ENCODE measurements at places on chromosomes 5 and 9.

DNA sequence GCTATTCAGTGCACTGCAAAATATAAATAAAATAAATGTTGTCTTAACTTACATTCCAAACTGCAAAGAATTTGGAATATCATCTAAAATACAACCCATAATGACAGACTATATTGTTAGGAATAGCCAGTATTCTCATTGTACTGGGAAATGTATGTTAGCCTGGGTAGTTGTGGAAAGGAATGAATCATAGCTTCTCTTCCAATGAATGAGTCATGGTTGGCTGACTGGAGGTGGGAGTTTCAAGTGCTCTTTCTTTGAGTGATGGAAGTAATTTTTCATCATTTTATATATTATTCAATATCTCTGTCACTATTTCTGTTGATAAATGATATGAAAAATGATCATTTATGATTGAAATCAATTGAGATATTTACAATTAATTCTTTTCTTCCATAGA lies 158.6 kb upstream of the ARRDC3 start:
- no peak for DNase-seq

DNA sequence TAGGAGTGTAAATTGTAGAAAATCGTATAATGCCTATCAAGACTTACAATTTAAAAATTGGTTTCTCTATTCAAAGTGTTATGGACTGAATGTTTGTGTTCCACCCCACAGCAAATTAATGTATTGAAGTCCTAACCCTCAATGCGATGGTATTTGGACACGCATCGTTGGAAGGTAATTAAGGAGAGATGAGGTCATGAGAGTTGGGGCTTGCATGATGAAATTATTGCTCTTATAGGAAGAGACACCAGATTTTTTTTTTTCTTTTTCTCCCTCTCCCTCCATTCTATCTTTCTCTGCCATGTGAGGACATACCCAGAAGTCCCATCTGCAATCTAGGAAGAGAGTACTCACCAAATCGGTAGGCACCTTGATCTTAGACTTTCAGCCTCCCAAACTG lies 189.2 kb downstream of the MAN2A1 start:
- DNase-seq, result no peak

DNA sequence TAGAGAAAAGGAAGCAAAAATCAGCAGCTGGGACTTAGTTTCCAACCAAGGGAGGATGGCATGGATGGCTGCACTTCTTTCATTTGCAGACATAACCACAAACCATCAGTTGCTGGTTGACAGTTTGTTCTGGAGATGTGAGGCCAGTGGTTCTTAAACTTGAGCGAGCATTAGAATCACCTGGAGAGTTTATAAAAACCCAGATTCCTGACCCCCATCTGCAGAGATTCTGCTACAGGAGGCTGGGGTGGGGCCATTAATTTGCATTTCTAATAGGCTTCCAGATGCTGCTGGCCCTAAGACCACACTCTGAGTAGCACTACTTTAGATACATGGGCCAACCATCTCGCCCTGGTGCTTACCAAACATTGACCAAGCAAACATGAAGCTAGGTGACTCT lies 60.8 kb downstream of the MARCHF3 start:
- no peak for DNase-seq

DNA sequence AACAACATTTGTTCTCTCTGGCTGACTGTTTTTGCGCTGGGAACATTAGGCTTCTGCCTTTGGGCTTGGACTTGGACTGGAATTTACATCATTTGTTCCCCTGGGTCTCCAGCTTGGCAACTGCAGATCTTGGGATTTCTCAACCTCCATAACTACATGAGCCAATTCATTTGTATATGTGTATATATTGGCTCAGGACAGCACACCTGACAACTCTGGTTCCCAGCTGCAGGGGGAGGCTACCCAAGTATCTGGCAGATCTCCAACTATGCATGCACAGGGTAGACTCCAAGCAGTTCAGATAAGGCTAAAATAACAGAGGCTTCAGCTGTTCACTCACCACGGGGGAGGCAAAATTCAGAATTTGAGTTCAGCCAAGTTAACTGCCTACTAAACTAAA lies 31.6 kb upstream of the F2RL1 start:
- no peak for DNase-seq

DNA sequence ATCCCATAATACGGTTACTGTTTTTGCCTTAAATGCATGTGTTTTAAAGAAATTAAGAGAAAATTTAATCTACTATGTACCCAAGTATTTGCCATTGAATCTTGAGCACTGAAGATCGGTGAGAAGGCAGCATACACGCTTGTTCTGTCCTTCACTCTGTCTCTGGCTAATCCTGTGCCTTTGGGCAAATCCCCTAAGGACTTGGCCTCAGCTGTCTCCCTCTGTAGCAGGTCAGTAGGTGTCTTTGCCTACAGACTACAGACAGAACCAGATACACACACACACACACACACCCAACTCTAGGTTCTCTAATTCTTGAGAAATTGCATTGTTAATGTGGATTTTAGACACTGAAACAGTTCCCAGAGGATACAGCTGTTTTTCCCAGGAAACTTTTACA lies 117.4 kb downstream of the WDR41 start:
- DNase-seq, result no peak

Data from CD4-positive, alpha-beta T cell treated with Interleukin-2 at 100 ng/mL for 4 hours (primary cell).